Left lung (tissue), 14 donors: ENCODE measurements at places on chromosomes 4 and X.

DNA sequence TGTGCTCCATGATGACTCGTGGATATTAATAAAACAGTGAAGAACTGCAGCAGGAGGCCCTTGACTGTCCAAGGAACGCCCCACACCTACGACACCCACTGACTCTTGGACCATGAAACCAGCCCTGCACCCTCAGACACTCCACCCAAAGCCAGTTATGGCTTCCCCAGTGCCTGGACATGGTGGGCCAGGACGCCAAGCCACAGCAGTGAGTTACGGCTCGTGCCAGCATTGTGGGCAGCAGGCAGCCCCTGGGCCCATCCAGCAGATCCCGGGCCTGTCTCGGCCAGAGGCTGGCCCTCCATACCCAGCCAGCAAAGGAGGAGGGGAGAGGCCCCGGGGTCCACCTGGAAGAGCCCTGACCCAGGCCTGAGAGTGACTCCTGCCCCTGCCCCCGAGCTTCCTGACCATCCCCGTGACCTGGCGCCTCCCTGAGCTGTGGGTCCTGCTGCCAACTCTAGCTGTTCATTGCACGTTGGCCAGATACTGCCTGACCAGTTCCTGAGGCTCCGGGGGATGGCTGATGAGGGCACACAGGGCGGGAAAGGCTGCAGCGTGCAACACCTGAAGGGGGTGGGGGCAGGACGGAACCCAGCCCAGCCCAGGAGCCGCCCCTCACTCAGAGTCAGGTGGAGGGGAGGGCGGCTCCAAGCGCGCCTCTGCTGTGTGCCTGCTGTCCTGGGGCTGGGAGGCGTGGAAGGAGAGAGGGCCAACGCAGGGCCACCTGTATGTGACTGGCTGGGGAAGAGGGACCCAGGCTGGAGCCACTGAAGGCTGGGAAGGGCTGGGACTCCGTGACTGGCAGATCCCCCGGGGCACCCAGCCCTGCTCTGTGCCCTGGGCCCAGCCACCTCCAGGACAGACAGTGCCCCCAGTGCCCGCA, 739 bp downstream of the SLC49A3 start:
- no peak for DNase-seq

GRCh38 chr4:28948501-28948900, 1771.7 kb upstream of the PCDH7 start:
- DNase-seq, result no peak

DNA sequence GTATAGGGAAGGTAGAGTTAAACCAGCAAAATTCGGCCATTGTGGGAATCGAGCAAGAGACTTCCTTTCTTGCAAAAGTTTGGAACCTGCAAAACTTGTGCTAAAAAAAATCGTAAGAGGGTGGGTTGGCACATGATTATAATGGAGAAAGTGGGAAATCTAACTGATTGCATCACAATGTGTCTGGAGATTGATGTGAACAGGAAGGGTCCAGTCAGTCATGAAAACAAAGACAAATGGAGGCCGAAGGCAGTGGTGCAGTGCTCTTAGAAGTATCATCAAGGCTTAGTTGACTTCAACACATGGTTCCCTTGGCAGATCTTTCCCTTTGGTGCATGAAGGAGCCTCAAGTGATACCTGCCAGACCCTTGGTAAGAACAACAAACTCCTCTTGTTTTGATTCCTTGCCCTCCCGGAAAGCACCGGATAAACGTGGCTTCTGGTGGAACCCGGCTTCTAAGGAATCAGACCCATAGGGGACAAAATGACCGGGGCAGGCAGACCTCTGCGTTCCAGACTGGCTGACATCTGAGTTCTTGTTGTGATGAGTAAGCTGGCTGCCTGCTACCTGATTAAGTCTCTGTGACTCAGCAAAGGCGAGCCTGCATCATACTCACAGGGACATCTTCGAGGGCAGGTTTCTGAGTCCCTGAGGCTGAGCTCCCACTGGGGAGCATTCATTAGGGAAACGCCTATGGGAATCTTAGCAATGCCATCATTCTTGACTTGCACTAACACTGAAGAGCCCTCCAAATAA, 87.7 kb upstream of the MAP3K15 start:
- no peak for DNase-seq

DNA sequence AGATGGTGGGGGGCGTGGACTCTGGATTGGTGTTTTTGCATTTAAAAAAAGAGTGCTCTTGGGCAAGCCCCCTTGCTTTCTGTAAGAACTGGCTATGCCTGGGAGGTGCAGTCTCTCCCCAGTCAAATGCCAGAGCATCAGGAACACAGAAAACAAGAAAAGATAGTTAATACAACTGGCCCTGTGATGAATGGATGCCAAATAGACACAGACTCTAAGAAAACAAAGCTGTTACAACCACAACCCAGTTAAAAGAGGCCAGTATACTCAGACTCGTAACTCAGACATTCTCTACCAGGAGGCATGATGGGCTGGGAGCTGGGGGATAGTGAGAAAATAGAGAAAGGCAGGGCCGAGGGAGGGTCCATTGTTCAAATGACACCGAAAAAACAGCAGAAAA, 32.5 kb upstream of the C1QTNF7 start:
- no peak for DNase-seq

DNA sequence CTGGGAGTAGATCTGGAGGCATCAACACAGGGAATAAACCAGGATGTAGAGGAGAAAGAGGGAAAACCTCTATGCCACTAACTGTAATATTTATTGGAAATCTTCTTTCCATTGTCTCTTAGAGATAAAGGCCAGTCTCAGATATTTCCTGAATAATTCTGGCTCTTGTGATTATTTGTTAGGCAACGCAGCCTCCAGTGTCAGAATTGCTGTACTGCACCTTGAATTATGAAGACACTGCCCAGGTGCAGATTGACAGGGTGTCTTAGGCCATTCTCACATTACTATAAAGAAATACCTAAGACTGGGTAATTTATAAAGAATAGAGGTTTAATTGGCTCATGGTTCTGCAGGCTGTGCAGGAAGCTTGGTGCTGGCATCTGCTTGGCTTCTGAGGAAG, 100.7 kb upstream of the ZDHHC15 start:
- DNase-seq, result no peak
